ENCODE measurements at places on chromosomes 1 and 21. TPM values are rescaled to one million over a fixed set of nuclear protein-coding genes. Genes with fewer than 3 reads are reported as not detected.
A peak's percentile ranks its signal among the peaks of the same experiment; 100 is the strongest.

- no peak for DNase-seq
- H3K27me3 ChIP-seq, result no peaks in the 10 kb centered on the region
- peaks cover 2% of the 10 kb centered on the region for H3K36me3 ChIP-seq
Measured at GRCh38 chr1:78743626-78744025, 94.0 kb downstream of the IFI44 start.

DNA sequence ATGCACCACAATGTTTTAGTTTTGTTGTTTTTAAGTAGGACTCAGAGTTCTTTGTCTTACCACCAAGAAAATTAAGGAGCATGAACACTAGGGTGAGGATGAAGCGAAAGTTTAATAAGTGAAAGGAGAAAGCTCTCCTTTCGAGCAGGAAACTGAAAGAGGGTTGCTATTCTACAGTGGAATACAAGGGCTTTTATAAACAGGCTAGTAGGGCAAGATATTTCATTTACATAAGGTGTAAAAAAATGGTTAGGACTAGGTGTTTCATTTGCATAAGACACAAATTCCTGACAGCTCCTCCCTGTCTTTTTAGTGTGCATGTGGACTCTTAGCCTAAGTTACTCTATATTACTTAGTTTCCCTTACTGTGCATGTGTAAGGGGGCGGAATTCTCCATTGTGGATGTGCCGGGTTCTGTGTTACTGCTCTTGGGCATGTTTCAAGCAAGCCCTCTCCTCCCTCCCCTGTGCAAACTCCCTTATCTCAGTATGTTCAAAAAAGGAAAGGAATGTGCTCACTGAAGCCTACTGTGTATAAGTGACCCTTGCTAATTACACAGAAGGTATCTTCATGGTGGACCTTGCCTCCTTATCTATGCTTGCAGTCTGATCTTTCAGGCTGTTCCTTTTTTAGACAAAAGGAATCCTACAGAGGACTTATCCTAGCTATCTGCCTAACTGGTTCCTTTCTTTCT is 7.3 kb downstream of the TSHB start:
- no peaks in the 10 kb centered on the region for H3K27me3 ChIP-seq
- H3K27ac ChIP-seq, result no peak overlapping the region
- H3K4me3 ChIP-seq, result no peak overlapping the region
- peaks cover 1% of the 10 kb centered on the region for H3K36me3 ChIP-seq

- no peak overlapping the region for H3K4me3 ChIP-seq
- H3K27me3 ChIP-seq, result no peaks in the 10 kb centered on the region
- no peak overlapping the region for H3K27ac ChIP-seq
- H3K4me1 ChIP-seq, result peaks cover 4% of the 10 kb centered on the region
- no peak for DNase-seq
Measured at GRCh38 chr1:231016234-231016633, 23.8 kb downstream of the FAM89A start.

GRCh38 chr21:42545317-42545716 is 31.7 kb downstream of the SLC37A1 start:
- no peak overlapping the region for H3K4me3 ChIP-seq
- DNase-seq, result no peak
- peaks cover 11% of the 10 kb centered on the region for H3K4me1 ChIP-seq
- no peak overlapping the region for H3K27ac ChIP-seq

DNA sequence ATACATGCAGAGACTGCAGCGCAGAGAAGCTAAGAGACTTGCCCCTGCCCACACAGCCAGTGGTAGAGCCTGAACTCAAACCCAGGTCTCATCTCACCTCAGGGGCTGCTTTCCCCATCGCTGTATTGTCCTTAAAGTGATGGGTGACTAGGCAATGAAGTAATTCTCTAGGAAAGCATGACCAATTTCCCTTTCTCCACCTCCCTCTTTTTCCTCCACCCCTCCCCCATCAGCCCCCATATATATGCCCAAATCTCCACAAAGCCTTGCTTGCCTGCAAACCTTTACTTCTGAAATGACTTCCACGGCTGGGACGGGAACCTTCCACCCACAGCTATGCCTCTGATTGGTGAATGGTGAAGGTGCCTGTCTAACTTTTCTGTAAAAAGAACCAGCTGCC is at the start of gene IL24:
Gene IL24 (plus strand): TSS at position 269 of the 400 bp plus-strand sequence. CDS start 390 bp downstream, outside the sequence.
- H3K27ac ChIP-seq, result no peak within 1 kb of the TSS
- H3K4me1 ChIP-seq, result no peaks in the 10 kb centered on the region
- H3K4me3 ChIP-seq, result no peak within 1 kb of the TSS
- no peak for DNase-seq

DNA sequence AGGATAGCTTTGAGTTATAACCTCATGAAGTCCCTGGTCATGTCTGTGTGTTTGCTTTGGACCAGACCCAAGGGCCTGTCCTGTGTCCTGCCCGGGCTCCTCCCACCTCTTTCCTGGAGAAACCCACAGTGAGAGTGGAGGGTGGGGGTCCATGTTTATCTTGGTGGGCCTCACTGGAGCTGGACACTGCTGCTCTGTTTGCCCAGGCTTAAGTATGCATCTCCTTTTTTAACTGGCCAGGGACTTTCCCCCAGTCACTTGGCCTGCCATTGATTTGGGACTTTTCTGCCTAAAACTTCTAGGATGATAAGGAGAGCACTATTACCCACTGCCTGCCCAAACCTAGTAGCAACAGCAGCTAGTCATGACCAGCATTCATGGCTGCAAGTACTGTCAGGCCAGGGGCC is 49.8 kb downstream of the DDR2 start:
- no peaks in the 10 kb centered on the region for H3K4me1 ChIP-seq
- no peak for DNase-seq
- H3K27ac ChIP-seq, result no peak overlapping the region
- H3K4me3 ChIP-seq, result no peak overlapping the region
- no peaks in the 10 kb centered on the region for H3K27me3 ChIP-seq
- H3K36me3 ChIP-seq, result peaks cover 4% of the 10 kb centered on the region

GRCh38 chr1:38064197-38064903 is 17.8 kb upstream of the POU3F1 start:
- no peak overlapping the region for H3K4me3 ChIP-seq
- DNase-seq, result no peak
- peaks cover 6% of the 10 kb centered on the region for H3K4me1 ChIP-seq
- no peaks in the 10 kb centered on the region for H3K36me3 ChIP-seq
- H3K27ac ChIP-seq, result no peak overlapping the region
- peaks cover 20% of the 10 kb centered on the region for H3K27me3 ChIP-seq

- H3K27me3 ChIP-seq, result no peaks in the 10 kb centered on the region
- no peak for DNase-seq
- H3K27ac ChIP-seq, result peak overlapping the region; percentile 99
- H3K4me1 ChIP-seq, result peaks cover 33% of the 10 kb centered on the region
- no peaks in the 10 kb centered on the region for H3K36me3 ChIP-seq
Measured at GRCh38 chr1:53888681-53889080, 916 bp downstream of the YIPF1 start.

DNA sequence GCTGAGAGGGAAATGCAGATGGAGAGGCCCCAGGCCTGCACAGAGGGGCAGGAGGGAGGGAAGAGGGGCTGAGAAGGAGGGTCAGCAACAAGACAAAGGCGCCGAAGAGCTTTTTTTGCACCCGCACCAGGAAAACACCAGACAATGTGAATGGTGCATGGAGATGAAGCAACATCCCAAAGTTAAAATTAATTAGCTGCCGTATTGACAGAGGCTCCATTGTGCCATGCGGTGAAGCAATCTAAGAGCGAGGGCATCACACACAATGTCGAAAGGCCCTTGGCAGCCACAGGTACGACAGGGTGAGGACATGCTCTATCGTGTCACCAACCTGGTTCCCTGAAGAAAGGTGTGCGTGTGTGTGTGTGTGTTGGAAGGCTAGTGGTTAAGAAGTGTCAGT is 41.2 kb downstream of the SSBP3 start:
- H3K4me1 ChIP-seq, result peaks cover 67% of the 10 kb centered on the region
- no peak for DNase-seq
- no peaks in the 10 kb centered on the region for H3K27me3 ChIP-seq
- H3K27ac ChIP-seq, result no peak overlapping the region
- no peaks in the 10 kb centered on the region for H3K36me3 ChIP-seq

GRCh38 chr1:77168358-77168757 is 50.9 kb downstream of the PIGK start:
- H3K36me3 ChIP-seq, result peaks cover 9% of the 10 kb centered on the region
- no peak overlapping the region for H3K4me3 ChIP-seq
- H3K4me1 ChIP-seq, result peaks cover 3% of the 10 kb centered on the region
- H3K27me3 ChIP-seq, result no peaks in the 10 kb centered on the region

DNA sequence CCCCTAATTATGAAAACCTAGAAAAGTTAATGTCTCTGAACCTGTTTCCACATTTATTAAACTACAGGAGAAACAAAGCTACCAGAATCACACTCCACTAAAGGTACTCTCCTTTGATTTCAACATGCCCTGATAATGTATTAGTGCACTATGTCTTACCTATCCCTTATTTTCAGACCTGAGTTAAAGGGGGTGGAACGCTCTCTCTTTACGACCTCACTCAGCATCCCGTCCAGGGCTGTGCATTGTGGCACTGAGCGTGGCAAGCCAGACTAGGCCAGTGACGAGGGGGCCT is 678 bp downstream of the LSM10 start:
- no peaks in the 10 kb centered on the region for H3K36me3 ChIP-seq
- H3K27me3 ChIP-seq, result no peaks in the 10 kb centered on the region
- peak overlapping the region; percentile 98 for H3K27ac ChIP-seq
- no peak for DNase-seq

DNA sequence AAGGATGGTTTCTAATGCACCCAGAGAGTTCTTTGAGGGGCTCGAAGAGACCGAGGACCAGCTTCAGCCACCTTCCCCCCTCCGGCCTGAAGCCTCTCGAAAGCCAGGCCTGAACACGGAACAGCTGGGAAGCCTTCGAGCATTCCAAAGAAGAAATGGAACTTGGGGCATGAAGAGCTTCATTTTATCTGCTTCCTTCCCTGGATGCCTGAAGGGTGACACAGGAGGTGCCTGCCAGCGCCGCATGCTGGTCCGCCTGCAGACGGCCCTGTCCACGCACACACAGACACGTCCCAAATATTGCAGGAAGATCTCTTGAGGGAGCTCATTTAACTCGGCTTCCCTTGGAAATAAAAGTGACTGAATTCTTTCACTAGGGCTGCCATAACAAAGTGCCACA is 73.7 kb downstream of the TOMM20 start:
- peaks cover 16% of the 10 kb centered on the region for H3K4me1 ChIP-seq
- no peak overlapping the region for H3K4me3 ChIP-seq
- H3K27me3 ChIP-seq, result no peaks in the 10 kb centered on the region
- DNase-seq, result no peak
- peak overlapping the region; percentile 27 for H3K27ac ChIP-seq

DNA sequence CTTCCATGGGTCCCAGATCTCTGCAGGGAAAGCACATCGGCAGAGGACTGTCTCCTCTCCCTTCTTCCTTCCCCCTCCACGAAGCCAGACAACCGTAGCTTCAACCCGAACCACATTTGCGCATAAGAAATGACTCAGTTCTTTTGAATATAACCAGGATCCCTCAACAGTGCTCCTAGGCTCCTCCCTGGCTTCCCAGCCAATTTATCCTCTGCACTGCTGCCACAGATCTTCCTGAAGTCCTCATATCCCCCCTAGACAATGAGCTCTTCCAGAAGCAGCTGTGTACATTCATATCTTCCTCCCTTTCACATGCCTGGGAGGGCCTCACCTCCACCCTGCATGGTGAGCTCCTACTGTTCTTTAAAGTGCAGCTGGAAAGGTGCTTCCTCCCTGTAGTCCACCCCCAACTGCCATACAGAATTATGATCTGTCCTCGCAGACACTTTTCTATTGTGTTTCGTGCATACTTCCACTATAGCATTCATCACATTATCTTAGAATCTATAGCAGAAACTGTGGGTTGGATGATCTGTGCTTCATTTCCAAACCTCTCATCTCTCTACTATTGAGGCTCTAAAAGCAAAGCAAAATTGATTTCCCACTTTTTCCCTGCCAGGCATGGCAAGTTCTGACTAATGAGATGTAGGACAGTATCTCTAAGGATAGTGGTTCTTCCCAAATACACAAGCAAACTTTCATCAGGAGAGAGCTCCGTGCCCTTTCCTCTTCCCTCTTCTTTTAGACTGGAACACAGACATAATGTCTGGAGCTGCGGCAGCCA is 179.3 kb upstream of the HMGB4 start:
- H3K27me3 ChIP-seq, result peaks cover 53% of the 10 kb centered on the region
- H3K4me1 ChIP-seq, result no peaks in the 10 kb centered on the region
- no peaks in the 10 kb centered on the region for H3K36me3 ChIP-seq
- H3K4me3 ChIP-seq, result no peak overlapping the region

- H3K27ac ChIP-seq, result no peak overlapping the region
- no peaks in the 10 kb centered on the region for H3K36me3 ChIP-seq
- no peaks in the 10 kb centered on the region for H3K4me1 ChIP-seq
- H3K27me3 ChIP-seq, result peaks cover 4% of the 10 kb centered on the region
Measured at GRCh38 chr1:68202239-68202832, 30.0 kb downstream of the WLS start.

DNA sequence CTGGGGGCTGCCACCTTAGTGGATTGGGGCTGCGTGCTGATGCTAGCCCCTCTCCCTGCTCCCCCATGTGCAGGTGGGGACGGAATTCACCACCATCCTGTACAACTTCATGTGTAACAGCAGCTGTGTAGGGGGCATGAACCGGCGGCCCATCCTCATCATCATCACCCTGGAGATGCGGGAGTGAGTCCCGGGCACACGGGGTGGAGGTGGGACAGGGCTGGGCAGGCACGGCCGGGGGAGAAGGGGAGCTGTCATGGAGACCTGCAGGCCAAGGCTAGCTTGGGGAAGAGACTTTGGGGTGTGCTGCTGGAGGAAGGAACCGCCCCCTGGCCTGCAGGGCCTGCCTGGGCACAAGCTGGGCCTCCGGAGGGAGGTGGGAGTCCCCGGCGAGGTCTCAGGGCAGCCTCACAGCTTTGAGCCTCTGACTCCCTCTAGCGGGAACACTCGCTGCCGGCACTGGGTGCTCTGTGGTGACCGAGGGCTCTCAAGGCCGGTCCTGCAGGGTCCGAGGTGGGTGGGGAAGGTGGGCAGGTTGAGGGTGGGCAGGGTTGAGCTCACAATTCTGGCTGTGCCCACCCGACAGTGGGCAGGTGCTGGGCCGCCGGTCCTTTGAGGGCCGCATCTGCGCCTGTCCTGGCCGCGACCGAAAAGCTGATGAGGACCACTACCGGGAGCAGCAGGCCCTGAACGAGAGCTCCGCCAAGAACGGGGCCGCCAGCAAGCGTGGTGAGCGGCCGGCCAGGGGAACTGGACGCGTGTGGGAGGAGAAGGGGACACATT is 25.0 kb upstream of the CCDC27 start:
- no peak overlapping the region for H3K4me3 ChIP-seq
- no peak overlapping the region for H3K27ac ChIP-seq

GRCh38 chr1:248758352-248758751 is 2.8 kb upstream of the LYPD8 start:
- no peaks in the 10 kb centered on the region for H3K4me1 ChIP-seq
- no peak overlapping the region for H3K4me3 ChIP-seq
- no peaks in the 10 kb centered on the region for H3K36me3 ChIP-seq
- no peak for DNase-seq
- peaks cover 5% of the 10 kb centered on the region for H3K27me3 ChIP-seq

GRCh38 chr1:160077486-160077885 is 3.9 kb upstream of the KCNJ9 start:
- no peak overlapping the region for H3K27ac ChIP-seq
- H3K36me3 ChIP-seq, result no peaks in the 10 kb centered on the region
- peaks cover 60% of the 10 kb centered on the region for H3K27me3 ChIP-seq
- no peaks in the 10 kb centered on the region for H3K4me1 ChIP-seq
- H3K4me3 ChIP-seq, result no peak overlapping the region

Gene C4BPB
- total RNA-seq, result not detected

Gene GPX7
- 17.3 TPM for total RNA-seq

Gene LRRC41
- 45.5 TPM for total RNA-seq
